ENCODE measurements at places on chromosomes 5 and 9.

DNA sequence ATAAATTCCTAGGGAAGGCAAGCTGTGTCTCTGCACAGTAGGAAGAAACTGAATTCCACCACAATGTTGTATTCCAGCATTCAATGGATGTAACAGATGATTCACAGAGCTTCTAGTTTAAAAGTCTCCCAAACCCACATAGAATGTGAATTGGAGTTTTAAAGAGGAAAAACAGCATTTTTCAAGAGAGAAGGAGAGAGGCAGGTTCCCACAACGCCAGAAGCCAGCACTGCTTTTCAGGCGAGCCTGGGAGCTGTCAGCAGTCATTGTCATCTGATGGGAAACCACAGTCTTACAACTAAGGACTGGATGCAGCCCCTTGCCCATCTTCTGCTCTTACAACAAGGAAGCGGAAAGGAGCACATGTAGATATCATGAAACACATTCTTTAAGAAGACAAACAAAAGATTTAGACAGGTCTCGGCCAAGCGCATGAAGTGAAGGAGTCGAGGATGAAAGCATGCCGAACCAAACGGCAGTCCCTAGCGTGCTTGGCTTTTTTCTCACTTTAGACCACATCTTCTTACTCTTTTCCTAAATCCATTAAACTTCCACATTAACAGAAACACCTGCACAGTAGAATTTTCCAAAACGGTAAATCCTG lies 638 bp downstream of the DIRAS2 start:
- no peak for DNase-seq

DNA sequence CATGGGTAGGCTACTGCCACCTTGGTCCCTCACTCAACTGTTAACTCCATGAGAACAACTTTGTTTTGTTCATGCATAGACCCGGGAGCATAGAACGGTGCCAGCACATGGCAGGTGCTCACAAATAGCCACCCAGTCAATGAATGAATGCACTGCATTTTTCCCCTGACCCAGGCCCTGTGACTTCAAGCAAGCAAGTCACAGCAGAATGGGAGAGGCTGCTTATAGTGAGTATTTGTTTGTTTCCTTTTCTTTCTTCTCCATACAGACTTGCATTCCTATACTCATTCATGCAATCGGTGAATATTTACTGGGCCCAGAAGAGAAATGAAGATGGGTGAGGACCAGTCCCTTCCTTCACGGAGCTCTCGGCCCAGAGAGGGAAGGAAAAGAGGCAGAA lies 62.0 kb downstream of the SHB start:
- no peak for DNase-seq

- no peak for DNase-seq
Measured at GRCh38 chr9:76463211-76463610, 4.2 kb downstream of the GCNT1 start.

DNA sequence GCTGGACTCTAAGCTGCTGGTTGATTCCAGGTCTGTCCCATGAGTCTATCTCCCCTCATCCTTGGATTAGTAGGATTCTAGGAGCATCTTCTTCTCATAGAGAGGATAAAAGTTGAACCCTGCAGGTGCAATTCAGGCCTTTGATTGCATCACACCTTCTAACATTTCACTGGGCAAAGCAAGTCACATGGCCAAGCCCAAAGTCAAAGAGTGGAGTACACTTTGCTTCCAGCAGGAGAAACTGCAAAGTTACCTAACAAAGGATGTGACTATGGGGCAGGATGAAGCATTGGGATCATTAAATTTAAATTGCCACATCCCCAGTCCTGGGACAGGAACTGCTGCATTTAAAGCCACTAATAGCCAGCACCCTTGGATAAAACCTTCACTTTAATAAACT lies 51.0 kb upstream of the EGFLAM start:
- DNase-seq: no peak

GRCh38 chr9:26131886-26132285 lies 453.6 kb upstream of the TUSC1 start:
- no peak for DNase-seq

DNA sequence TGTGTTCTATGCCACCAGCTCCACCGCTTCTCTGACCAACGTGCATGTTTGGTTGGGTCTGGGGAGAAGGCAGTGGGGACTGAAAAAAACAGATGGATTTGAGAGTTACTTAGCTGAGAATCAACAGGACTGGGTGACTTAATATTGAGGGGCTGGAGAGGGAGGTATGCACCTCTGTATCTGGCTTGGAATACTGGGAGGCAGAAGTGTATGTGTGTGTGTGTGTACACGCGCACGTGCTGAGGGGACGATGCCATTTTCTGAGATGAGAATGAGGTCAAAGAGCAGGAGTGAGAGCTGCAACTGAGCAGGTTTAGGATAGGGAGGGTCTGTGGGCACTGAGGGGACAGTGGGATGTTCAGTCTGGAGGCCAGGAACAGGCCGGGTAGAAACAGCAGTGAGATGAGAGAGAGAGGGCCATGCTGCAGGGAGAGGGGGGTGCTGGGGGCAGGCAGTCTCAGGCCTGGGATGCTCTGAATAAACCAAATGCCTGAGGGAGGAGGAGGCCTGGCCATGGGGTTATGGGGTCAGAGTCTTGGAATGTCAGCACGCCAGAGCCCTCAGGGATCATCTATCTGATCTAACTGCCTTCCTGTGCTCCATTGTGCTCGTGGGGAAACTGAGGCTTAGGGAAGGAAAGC lies 14.0 kb downstream of the PDGFRB start:
- no peak for DNase-seq

DNA sequence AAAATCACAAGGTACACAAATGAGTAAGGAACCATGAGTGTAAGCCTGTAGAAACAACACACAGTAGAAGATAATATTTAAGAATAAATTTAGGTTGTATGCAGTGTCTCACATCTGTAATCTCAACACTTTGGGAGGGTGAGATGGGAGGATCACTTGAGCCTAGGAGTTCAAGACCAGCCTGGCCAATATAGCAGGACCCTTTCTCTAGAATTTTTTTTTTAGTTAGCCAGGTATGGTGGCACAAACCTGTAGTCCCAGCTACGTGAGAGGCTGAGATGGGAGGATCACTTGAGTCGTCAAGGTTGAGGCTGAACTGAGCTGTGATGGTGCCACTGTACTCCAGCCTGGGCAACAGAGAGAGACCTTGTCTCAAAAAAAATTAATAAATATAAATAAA lies 401.2 kb upstream of the RORB start:
- no peak for DNase-seq

- DNase-seq: no peak
Measured at GRCh38 chr5:136802383-136802782, 437.0 kb upstream of the TRPC7 start.
